ENCODE measurements at places on chromosomes 11 and 22. TPM values are rescaled to one million over a fixed set of nuclear protein-coding genes. Genes with fewer than 3 reads are reported as not detected.

Gene TEX54
- not detected for total RNA-seq

Gene CDCA5
- 61.9 TPM for total RNA-seq

Gene LDHAL6A
- total RNA-seq = not detected

Gene SLC1A2
- total RNA-seq = not detected

Gene RASSF10
- 0.08 TPM for total RNA-seq

Gene DUSP8
- total RNA-seq = 0.15 TPM

Gene ZFPL1
- total RNA-seq = 58.4 TPM

Gene CASP5
- total RNA-seq = not detected

Gene OR2AG2
- 0.08 TPM for total RNA-seq

Gene SCGB1C1
- total RNA-seq = not detected

Gene ASCL2
- total RNA-seq = not detected

Gene NTM
- total RNA-seq = 17.5 TPM

Gene HSPB2
- total RNA-seq = not detected

Gene GRAP2
- 1.7 TPM for total RNA-seq

Gene CHRDL2
- not detected for total RNA-seq

Gene MISFA
- not detected for total RNA-seq

Gene DRD4
- total RNA-seq = not detected

Gene OR4D5
- total RNA-seq = not detected

Gene SYCE3
- not detected for total RNA-seq

Gene DGCR6
- total RNA-seq = 0.16 TPM

Gene GLYATL1
- total RNA-seq = 0.16 TPM

Gene GLYATL1B
- not detected for total RNA-seq

Gene TOP3B
- 30.0 TPM for total RNA-seq

Gene FGF3
- not detected for total RNA-seq

Gene APOBEC3H
- 0.40 TPM for total RNA-seq

Gene SCGB1D2
- not detected for total RNA-seq

Gene SCN4B
- total RNA-seq = not detected

Gene WBP2NL
- 0.13 TPM for total RNA-seq

Gene METTL15
- 7.5 TPM for total RNA-seq

Gene SVIP
- total RNA-seq = 18.3 TPM

Gene ESAM
- 0.75 TPM for total RNA-seq

Gene SGSM1
- not detected for total RNA-seq

Gene PRRG4
- total RNA-seq = 0.37 TPM

Gene DLG2
- 1.1 TPM for total RNA-seq

Gene GLYAT
- not detected for total RNA-seq

Gene OR4A5
- total RNA-seq = not detected

Measured in A375 (cell line).